ENCODE measurements at places on chromosomes 16 and 17.

DNA sequence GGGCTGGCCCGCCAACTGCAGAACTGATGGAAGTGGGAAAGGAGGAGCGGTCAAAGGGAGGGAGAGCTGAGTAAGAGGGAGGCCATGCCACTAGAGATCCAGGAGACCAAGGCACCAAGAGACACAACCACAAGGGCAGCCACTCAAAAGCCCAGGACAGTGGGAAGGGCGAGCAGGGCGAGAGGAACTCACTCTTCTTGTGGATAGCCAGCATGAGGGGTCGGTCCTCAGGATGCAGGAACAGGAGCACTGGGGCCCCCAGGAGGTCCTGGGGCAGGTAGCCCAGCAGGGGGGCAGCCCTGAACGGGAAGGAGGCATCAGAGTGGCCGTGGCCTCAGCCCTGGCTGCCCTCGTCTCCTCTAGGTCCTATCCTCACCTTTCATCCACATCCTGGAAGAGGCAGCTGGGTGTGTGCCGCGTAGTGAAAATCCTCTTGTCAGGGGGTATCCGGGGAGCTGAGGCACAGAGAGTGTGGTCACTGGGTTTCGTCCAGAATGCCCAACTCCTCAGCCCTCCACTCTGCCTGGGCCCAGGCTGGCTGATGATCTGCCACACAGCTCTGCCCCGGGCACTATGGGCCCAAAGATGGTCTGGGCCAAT, 4.3 kb downstream of the PER1 start:
- DNase-seq, result no peak

GRCh38 chr17:55320594-55321426, 56.0 kb downstream of the HLF start:
- DNase-seq, result no peak

DNA sequence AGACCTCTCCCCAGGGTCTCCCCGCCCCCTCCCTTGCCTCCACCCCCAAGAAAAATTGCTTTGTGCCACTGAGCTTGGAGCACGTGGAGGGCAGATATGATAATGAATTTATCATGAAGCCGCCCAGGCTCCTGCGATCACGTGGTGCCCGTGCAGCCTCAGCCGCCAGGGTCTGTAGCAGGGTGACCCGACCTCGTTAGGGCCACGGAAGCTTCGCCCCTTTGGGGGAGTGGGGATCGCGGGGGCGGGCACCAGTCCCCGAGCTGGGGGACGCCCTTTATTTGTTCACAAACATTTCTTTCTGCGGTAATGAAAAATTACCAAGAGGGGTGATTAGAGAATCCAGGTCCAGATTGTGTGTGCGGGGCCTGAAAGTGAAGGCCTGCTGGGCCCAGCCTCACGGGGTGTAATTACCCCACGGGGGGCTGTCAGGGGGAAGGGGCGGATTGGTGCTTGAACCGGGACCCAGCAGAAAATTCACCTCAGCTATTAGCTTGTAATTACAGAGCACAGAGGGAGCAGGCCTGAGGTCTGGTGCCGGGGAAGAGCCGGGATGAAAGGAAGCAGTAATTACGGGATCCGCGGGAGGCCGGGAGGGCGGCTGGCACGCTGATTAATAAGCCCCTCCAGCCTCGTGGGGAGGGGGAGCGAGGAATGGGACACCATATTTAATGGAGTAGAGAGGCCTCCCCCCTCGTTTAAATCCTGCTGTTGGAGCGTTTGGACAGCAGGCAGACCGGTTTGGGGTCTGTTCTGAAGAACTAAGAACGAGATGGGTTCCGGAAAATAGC, 13.3 kb downstream of the GSE1 start:
- no peak for DNase-seq

DNA sequence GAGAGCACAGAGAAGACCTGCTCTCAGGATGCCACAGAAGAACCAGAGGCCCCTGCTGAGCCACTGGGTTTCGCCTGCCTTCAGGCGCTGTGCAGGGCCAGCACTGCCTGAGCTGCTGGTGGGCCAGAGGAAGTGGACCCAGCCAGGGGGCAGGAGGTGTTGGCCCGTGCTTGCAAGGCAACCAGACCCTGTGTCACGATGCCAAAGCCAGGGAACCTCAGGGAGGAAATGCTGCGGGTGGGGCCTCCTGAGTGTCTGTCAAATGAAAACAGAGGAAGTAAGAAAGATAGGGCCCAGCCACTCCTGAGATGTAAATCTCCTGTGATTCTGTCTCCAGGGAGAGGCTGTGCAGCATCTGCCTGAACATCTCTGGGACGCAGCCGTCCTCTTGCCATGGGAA, 58.1 kb upstream of the ADORA2B start:
- DNase-seq, result no peak

GRCh38 chr17:48575673-48576478, 2.3 kb downstream of the HOXB4 start:
- no peak for DNase-seq

DNA sequence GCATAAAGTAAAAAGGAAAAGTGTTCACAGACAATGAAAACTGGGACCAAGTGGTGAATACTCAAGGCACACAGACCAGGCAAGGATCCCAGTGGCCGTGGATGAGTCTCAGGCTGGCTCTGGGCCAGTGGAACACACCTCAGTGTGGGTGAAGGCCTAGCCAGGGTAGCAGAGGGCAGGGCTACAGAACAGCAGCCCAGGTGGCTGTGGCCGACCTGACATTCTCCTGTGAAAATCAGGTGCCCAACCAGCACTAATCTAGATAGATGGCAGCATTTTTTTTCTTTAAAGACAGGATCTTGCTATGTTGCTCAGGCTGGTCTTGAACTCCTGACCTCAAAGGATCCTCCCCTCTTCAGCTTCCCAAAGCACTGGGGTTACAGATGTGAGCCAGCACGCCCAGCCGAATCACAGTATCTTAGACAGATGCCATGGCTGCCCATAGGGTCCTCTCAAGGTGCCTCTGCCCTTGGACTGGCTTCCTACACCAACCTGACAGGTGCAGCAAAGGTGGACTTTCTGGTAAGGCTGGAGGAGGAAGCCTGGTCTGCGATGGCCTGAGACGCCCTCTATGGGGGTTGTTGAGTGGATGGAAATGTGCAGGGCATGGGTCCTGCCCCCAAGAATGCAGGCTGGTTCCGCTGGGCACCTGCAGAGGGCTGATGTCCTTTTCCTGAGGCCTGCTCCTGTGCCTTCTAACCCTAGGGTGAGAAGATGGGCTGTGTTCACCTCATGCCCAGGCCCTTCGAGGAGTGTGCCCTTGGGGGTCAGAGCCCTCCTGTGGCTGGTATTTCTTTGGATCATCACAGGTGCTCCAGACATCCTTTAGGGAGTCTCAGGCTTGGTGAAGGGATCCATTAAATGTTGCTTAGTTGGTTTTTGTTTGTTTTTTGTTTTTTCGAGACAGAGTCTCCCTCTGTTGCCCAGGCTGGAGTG, 3.8 kb upstream of the P4HB start:
- no peak for DNase-seq

- no peak for DNase-seq
Measured at GRCh38 chr16:81513204-81514040, 68.8 kb downstream of the CMIP start.

- no peak for DNase-seq
Measured at GRCh38 chr17:3690094-3690715, 5.8 kb downstream of the P2RX5 start.

- DNase-seq, result no peak
Measured at GRCh38 chr17:56891751-56892150, 22.1 kb downstream of the TRIM25 start.

- DNase-seq, result no peak
Measured at GRCh38 chr17:8360260-8360659, 16.2 kb downstream of the KRABD2 start.

GRCh38 chr16:84471316-84471715, 33.1 kb downstream of the MEAK7 start:
- no peak for DNase-seq

DNA sequence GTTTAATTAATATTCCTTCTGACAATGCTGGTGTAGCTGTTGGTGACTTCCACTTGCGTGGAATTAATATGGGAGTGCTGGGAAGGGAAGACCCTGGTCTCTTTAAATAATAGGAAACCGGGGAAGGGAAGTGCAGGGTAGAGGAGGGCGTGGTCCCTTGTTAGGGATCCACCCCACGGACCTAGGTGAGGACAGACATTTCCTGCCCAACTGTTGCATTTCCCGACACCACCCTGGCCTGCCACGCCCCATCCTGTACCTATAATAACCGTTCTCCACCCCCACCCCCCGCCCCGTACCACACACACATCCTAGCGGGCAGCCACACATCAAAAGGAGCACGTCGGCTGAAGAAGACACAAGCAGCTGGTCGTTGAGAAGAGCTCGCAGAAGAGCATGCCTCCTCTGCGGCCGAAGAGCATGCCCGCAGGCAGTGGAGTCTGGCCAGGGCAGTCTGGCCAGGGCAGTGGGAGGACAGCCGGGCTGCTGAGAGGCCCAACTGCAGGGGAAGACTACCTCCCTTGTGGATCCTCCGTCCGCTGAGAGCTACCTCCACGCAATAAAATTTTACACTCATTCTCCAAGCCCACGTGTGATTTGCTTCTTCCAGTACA, 36.8 kb upstream of the MMD start:
- DNase-seq, result no peak

GRCh38 chr17:41793784-41794539, 7.5 kb upstream of the JUP start:
- no peak for DNase-seq

- no peak for DNase-seq
Measured at GRCh38 chr17:80252871-80253270, 7.8 kb upstream of the RNF213 start.
